ENCODE measurements at places on chromosomes 16 and 17. TPM values are rescaled to one million over a fixed set of nuclear protein-coding genes. Genes with fewer than 3 reads are reported as not detected.

TMEM114 gene
- not detected for total RNA-seq

ELMO3 gene
- 0.25 TPM for total RNA-seq

TBC1D3K gene
- total RNA-seq, result not detected

ANKRD40CL gene
- not detected for total RNA-seq

NR1D1 gene
- 0.25 TPM for total RNA-seq

C16orf86 gene
- 2.7 TPM for total RNA-seq

KRTAP4-9 gene
- not detected for total RNA-seq

ITGAE gene
- 7.6 TPM for total RNA-seq

SALL1 gene
- 8.6 TPM for total RNA-seq

ADGRG3 gene
- total RNA-seq, result 0.49 TPM

CHST5 gene
- 0.25 TPM for total RNA-seq

Measured in temporal lobe (tissue), 4 donors.